ENCODE measurements at places on chromosomes 12 and 14. TPM values are rescaled to one million over a fixed set of nuclear protein-coding genes. Genes with fewer than 3 reads are reported as not detected.

Gene SLC10A1
- not detected for total RNA-seq

Gene TBC1D30
- total RNA-seq: 0.31 TPM

Gene C12orf60
- 1.9 TPM for total RNA-seq

Gene C1QL4
- 0.28 TPM for total RNA-seq

Gene FGD4
- 13.9 TPM for total RNA-seq

Gene SERPINA9
- not detected for total RNA-seq

Gene HRK
- total RNA-seq: not detected

All from foreskin keratinocyte (primary cell).